ENCODE measurements at places on chromosomes 6 and 20. TPM values are rescaled to one million over a fixed set of nuclear protein-coding genes. Genes with fewer than 3 reads are reported as not detected.

Gene CDSN
- not detected for total RNA-seq

Gene RIN2
- total RNA-seq, result 108 TPM

Gene CFB
- total RNA-seq, result not detected

Gene BMP5
- total RNA-seq, result 1.1 TPM

Gene NKX2-2
- 1.2 TPM for total RNA-seq

Gene GTSF1L
- total RNA-seq, result not detected

Gene RAET1L
- not detected for total RNA-seq

Gene CD40
- 1.2 TPM for total RNA-seq

Gene BTBD9
- total RNA-seq, result 18.8 TPM

Gene BPIFB4
- not detected for total RNA-seq

Gene MOXD1
- not detected for total RNA-seq

Gene SLC35D3
- not detected for total RNA-seq

Gene TSPYL1
- 63.3 TPM for total RNA-seq

Gene KHDC1L
- 2.2 TPM for total RNA-seq

Gene RSPH4A
- total RNA-seq, result 0.98 TPM

Gene ELOVL5
- 97.2 TPM for total RNA-seq

Gene TCP11
- not detected for total RNA-seq

Gene PKIB
- total RNA-seq, result 48.1 TPM

Gene SALL4
- 41.0 TPM for total RNA-seq

Gene PLN
- total RNA-seq, result not detected

Gene ZBTB46
- 94.4 TPM for total RNA-seq

Gene CENPW
- total RNA-seq, result 13.0 TPM

Gene TINAG
- not detected for total RNA-seq

Gene CFAP61
- total RNA-seq, result 5.0 TPM
